CD4-positive, alpha-beta T cell treated with Interleukin-1 beta for 1 hour (primary cell): ENCODE measurements at places on chromosomes 7 and 10.
A peak's percentile ranks its signal among the peaks of the same experiment; 100 is the strongest.

GRCh38 chr7:72493850-72494661, 81.9 kb upstream of the CALN1 start:
- peak; percentile 9 for DNase-seq

DNA sequence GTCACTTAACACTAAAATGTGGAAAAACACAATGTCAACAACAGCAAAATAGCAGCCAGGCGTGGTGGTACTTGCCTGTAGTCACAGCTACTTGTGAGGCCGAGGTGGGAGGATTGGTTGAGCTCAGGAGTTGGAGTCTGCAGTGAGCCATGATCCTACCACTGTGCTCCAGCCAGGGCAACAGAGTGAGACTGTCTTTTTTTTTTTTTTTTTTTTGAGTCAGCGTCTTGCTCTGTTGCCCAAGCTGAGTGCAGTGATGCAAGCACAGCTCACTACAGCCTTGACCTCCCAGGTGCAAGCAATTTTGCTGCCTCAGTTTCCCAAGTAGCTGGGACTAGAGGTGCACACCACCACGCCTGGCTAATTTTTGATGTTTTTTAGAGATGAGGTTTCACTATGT, 6.1 kb downstream of the KCTD7 start:
- DNase-seq = no peak

DNA sequence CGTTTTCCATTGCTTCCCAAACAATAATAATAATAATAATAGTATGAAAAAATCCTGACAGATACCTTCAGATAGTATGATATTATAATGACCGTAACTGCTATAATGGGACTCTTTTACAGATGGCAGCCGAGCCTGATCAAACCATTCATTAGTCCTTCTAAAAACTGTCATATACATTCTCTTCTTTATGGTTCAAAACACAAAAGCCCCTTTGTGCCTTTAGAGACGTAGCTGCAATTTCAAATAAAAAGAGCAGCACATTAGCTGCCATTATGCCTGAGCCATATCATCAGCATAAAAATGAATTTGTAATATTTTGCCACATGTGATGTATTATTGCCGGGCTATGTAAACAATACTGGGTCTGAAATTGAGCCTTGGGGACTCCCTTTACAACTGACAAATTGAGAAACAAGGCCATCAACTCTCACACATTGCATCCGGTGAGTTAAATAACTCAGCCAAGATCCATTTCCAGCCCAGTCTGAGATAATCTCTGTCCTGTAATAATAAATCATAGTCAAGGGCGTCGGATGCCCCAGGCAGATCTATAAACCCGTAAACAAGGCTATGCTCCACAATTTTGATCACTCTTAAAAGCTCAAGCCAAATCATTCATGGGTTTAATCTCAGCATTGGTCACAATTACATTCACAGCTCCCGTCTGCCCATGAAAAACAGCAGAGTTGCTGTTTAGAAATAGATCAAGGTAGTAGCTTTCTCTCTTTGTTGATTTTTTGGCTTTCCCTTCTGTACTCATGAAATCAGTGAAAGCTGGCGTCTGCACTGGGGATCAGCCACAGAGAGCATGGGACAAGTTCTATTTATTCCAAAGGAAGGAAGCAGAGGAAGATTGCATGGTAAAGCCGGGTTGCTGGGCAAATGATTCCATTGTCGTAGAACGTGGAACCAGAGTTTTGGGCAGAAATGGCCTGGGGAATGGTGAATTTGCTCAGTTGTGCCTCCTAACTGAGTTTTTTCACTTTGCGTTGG, 150.1 kb upstream of the BMPER start:
- no peak for DNase-seq

DNA sequence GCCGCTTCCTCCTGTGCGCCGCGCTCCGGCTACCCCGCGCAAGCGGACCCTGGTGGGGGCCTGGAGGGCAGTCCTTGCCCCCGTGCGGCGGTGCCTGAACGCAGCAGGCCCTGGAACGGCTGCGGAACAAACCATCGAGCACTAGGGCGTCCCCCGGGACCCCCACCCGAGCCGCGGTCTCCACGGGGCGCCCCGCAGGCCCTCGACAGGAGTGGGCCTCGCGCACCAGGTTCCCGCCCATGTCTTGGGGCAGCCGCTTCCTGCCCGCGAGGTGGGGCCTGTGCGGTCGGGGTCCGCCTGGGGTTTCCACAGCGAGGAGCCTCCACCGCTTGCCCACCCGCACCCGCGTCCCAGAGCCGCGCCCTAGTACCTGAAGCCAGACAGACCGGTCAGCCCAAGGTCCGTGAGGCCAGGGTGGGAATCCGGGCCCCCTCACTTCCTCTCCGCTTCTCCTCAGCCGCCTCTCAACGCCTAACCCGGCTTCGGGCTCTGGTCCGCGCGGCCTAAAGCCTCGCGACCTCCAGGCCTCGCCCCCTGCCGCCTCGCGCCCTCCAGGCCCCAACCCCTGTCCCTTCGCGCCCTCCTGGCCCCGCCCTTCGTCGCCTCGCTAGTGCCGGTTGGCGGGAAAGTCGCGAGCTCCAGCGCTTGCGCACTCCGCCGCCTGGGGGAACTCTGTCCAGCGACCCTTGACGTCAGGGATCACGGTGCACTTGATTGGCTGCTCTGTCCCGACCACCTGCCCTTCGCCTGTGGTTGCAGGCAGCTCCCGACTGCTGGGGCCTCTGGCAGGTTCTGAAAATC, 7.0 kb upstream of the GBX1 start:
- peak; percentile 49 for DNase-seq

GRCh38 chr7:41652267-41652666, 50.6 kb downstream of the INHBA start:
- no peak for DNase-seq

- DNase-seq = no peak
Measured at GRCh38 chr10:46301721-46302479, 15.1 kb downstream of the ANTXRL start.

DNA sequence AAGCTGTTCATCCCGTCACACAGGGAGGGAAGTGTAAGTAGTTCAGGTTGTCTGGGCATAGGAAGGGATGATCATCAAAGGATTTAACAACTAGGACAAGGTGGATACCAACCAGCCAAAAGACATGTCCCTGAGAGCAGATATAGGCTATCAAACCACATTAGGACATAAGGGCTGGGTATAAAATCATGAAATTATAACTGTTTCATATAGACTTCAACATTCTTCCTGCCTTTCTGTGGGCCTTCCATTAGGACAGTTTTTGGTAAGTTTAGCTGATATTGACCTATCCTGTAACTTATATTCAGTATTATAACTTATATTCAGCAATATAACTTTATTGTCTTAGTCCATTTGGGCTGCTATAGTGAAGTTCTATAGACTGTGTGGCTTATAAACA, 190.9 kb downstream of the PAXIP1 start:
- no peak for DNase-seq

DNA sequence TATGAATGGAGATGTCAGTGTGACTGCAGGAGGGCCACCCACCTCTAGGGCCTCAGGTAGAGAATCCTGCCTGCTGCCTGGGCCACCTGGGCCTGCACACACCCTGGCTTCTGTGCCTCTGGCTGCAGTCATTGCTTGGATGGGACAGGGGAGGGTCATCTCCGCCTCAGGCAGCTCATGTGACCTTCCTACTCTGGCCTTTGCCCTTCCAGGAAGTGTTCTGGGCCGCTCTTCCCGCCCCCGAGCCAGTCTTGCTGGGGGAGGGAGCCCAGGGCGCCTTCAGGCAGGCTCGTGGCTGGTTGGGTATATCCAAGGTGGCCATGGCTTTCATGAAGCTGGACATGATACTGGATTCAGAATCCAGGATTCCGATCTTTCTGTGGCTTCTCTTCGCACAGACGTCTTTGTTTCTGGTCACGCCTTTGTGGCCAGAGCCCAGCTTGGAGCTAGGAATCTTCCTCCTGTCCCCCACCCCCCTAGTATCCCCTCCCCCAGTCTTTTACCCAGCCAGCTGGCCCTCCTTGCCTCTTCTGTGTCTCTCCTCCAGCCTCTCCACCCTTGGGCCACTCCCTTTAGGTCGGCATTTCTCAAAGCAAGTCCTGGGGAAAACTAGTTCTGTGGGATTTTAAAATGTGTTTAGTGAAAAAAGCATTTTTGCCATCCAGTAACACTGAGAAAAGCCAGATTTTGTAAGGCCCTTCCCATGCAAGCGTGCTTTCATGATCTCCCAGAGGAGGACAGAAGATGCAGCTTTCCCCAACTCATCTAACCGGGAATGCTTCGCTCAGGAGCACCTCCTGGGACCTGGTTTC, 119.6 kb downstream of the ZMIZ1 start:
- DNase-seq = no peak

DNA sequence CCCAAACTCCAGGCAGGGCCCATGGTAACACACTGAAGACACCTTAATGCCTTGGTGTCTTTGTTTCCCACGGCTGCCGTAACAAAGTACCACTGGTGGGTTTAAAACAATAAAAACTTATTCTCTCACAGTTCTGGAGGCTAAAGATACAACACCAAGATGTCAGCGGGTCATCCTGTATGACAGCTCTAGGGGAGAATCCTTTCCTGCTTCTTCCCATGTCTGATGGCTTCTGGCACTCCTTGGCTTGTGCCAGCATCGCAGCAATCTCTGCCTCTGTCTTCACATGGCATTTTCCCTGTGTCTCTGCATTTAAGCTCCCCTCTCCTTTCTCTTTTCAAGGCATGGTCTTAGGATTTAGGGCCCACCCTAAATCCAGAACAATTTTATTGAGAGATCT, 33.1 kb downstream of the PRSS2 start:
- DNase-seq = no peak

DNA sequence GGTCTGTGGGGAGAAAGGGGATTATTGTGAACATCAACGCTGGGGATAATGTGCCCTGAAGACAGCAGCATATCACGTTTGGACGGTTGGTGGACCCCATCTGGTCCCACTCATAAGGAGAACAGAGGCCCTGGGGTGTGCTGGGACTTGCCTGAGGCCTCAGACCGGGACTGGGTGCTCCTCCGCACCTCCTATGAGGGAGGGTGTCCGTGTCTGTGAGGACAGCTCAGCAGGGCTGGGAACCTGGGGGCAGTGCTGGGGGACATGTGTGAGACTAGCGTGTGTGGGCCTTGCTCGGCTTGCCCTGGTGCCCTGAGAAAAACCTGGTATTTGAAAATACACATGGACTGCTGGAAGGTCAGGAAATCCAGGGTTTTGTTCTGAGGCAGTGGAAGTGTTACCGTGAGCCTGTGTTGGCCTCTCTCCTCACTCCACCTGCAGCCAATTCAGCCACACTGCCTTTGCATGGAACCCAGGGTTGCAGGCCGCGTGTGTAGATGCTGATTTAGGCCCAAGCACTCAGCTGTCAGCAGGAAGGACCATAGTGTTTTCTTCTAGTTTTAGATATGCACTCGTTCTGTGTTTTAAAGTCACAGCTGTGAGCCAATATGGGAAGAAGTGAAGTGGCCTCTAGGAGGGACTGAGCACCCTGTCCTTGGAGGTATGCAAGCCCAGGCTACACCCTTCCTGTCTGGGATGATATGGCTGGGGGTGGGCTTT, 13.4 kb upstream of the SH2D4B start:
- no peak for DNase-seq

DNA sequence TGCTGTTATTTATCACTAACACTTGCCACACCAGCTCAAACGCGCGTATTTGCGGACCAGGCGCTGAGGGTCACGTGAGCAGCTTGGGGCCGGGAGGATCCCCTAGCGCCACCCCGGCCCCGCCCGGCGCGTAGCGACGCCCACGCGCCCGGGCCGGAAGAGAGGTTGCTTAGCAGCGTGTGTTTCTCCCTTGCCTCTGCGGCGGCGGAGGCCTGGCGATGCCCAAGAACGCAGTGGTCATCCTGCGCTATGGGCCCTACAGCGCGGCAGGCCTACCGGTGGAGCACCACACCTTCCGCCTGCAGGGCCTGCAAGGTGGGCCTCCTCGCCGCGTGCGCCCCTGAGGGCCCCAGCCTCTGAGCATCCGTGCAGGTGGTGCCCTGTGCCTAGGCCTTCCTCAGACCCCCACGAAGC, at the start of gene C10orf53:
TSS of gene C10orf53 (plus strand) at position 172 of the 414 bp plus-strand sequence. CDS start at position 219, 47 bp downstream.
- DNase-seq = no peak

DNA sequence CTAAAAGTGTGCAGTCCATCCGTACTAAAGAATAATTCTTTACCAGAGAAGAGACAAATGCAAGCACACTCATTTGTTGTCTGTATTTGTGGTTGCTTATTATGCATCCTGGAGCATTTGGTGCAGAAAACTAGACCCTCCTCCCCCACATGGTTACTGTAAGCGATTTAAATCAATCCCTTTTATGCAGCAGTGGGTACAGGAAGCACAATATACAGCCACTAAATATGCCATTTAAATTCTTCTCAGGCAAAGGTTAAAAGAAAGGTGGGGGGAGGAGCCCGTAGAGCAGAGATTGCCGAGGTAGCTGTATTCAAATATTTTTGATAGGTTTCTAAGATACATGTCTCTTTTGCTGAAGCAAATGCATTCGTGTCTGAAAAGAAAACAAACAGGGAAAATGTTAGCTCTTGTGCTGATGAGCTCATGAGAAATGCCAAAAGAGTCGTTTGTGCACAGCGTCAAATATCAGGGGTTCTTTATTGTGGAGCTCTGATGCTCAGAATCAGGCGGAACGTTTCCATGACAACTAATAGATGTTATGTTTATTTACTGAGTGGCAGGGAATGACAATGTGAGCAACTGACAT, 131.3 kb upstream of the NPVF start:
- DNase-seq = no peak

- DNase-seq = no peak
Measured at GRCh38 chr10:52121688-52122087, 192.4 kb upstream of the DKK1 start.

DNA sequence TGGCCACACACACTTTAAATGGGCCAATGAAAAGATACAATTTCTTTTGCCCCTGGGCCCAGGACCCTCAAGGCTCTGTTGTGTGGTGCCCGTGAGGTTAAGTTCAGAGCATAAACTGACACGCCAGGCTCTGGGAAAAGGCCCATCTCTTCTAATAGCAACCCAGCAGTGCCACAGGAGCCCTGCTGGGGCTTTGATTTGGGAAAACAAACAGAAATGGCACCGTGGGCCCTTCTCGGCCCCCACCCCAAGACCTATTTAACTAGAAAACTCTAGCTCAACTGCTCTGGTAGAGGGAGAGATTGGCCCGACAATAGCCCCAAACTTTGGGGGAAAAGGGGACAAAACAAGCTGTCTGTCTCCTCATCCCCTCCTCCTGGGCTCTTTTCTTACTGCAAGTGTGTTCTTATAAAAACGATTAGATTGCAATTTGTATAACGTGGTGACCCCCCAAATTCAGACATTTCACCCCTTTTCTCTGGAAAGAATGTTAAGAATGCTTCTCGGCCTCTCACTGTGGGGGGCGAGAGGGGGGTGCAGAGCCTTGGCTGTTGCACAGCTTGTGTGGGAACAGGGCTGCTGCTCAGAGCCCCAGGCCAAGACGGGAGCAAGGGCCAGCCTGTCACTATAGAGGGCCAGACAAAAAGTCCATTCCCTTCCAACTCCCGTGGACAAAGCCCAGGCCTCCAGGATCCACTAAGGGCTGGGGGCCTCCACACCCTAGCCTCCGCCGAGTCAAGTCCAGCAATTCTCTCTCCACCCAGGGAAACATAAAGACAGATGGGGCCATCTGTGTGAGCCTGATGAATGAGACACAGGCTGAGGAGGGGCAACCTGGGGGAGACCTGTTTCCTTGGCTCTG, 26.8 kb downstream of the DPCD start:
- DNase-seq = no peak

GRCh38 chr7:134212576-134213546, 85.7 kb downstream of the LRGUK start:
- no peak for DNase-seq

- no peak for DNase-seq
Measured at GRCh38 chr10:42973411-42973810, 103.5 kb upstream of the RET start.

- DNase-seq = peak; percentile 94
Measured at GRCh38 chr10:6275022-6275997, 72.6 kb downstream of the PFKFB3 start.
